Posterior vena cava (tissue), 2 donors: ENCODE measurements at places on chromosomes 3 and 15. TPM values are rescaled to one million over a fixed set of nuclear protein-coding genes. Genes with fewer than 3 reads are reported as not detected.

Gene POPDC2
- 7.0 TPM for total RNA-seq

- no peak for DNase-seq
These were observed 149.3 kb upstream of the SEMA6D start for GRCh38 chr15:47568030-47568429.

Gene CP
- total RNA-seq = 41.3 TPM

- no peak for DNase-seq
These were observed 17.4 kb downstream of the GPR160 start for GRCh38 chr3:170055209-170055608.

DNA sequence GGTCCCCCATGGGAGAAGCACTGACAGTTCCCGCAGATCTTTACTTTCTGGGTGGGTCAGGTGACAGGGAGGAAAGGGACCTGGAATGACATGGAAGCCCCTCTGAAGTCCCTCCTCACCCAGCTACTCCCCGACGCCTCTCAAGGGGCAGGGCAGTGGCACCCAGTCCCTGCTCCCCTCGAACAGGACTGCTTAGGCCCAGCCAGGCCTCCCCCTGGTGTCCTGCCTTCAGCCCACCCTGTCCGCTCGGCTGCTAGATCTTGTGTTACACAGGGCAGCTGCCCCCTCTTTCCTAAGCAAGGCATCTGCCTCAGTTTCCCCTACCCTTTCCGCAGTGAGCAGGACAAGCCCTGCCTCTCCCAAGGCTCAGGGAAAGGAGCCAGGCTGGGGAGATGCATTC is 226.5 kb downstream of the XXYLT1 start:
- DNase-seq = peak; percentile 43

- DNase-seq = no peak
These were observed 70.6 kb upstream of the SNRK start for GRCh38 chr3:43215663-43216275.

DNA sequence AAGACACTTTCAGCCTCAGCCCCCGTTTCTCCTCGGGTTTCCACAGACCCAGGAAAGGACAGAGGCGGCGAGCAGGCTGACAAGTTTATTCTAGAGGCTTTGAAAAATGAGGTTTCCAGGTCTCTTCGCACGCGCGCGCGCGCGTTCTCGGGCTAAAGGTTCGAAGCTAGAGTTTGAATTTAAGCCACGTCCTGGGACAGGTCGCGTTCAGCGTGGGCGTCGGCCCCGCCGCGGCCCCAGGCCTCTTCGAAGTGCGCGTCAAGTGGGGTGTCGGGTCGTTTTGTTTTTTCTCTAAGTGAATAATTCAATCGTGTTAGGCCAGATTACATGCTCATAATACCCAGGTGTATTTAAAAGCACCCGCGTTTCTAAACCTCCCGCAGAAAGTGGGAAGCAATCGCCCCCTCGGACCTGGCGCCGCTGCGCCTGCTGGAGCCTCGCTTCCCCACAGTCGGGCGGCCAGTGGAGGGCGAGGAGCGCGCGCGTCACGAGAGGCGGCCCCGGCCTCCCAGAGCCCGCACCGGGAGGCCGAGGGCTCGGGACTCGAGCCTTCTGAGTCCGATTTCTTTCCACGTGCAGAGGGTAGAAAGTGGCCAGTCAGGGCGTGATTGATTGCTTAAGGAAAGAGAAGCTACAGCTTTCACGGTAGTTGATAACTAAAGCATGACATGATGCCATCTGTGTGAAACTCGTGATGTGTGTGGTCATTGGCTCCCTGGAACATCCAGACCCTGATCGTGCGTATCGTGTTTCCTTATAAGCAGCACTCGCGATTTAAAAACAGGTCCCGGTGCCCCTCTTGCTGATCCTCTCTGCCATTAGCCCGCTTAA is 15.8 kb upstream of the SOX2 start:
- DNase-seq = no peak

DNA sequence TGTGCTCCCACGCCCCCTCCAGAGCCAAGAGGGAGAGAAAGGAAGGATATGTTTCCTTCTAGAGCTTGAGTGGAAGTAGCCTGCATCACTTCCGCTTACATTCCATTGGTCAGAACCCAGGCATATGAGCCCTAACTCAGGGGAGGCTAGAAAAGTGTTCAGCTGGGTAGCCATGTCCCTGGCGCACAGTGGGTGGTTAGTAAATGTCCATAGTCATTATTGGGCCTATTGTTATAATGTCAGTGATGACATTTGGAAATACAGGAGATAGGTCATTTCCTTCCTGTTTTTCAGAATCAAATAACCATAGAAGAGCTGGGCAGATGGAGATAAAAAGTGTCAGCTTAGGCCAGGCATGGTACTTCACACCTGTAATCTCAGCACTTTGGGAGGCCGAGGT is 27.3 kb downstream of the CD276 start:
- no peak for DNase-seq

Gene MYL3
- total RNA-seq = 5.9 TPM

GRCh38 chr3:160312014-160312624 is 86.9 kb downstream of the C3orf80 start:
- no peak for DNase-seq

- DNase-seq = no peak
These were observed 5.6 kb downstream of the THPO start for GRCh38 chr3:184372296-184372821.

- DNase-seq = no peak
These were observed 54.7 kb downstream of the RPL22L1 start for GRCh38 chr3:170815340-170815739.

Gene PYGO1
- total RNA-seq = 12.5 TPM

- DNase-seq = no peak
These were observed 176.6 kb downstream of the VGLL3 start for GRCh38 chr3:86814321-86814720.

DNA sequence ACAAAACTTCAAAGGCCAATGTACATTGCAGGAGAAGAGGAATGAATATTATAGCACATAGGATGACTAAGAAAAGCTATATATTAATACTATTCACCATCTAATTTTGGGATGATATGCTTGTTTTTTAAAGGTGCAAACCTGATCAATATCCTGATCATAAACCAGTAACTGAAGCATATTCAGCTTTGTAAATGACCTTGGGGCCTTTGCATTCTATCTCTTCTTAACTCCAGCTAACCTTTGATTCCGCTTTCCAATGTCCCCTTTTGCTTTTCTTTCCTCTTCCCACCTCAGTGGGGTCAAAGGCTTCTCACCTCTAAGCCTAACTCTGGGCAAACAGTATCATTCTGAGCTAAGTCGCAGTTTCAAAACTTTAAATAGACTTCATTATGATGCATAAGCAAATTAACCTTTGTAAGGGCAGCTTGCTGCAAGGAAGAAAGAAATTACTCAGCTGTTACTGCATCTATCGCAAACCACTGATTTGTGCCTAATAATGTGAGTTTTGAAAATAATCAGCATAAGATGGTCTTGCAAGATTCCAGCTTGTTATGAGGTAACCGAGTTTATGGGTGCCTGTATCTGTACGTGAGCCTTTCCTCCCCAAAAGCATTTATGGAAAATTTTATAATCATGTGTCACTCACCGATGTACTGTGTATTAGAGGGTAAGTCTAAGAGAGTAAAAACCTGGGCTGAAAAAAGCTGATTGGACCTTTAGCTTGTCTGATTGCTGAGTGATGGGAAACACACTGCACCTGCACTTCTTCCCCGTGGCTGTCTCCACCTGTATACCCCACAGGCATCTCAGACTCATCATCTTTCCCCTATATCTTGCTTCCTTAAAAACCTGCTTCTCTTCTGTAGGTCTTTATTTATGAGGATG is 116.8 kb downstream of the TPRG1 start:
- DNase-seq = no peak

DNA sequence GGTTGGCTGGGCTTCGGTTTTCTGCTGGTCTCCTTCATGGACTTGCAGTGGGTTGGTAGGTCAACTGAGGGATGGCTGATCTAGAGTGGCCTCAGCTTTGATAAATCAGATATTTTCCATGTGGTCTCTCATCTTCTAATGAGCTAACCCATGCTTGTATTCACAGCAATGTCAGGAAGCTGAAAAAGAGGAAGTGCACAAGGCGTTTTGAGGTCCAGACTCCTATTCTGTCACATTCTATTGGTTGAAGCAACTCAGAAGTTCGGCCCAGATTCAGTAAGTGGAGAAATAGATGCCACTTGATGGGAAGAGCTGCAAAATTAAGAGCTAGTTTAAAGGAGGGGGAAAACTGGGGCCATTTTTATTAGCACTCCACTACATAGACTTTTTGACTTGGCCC is 361.2 kb downstream of the DIPK2A start:
- DNase-seq = no peak

Gene UPK1B
- total RNA-seq = not detected
